ENCODE measurements at places on chromosomes 2 and 18. TPM values are rescaled to one million over a fixed set of nuclear protein-coding genes. Genes with fewer than 3 reads are reported as not detected.
A peak's percentile ranks its signal among the peaks of the same experiment; 100 is the strongest.

DNA sequence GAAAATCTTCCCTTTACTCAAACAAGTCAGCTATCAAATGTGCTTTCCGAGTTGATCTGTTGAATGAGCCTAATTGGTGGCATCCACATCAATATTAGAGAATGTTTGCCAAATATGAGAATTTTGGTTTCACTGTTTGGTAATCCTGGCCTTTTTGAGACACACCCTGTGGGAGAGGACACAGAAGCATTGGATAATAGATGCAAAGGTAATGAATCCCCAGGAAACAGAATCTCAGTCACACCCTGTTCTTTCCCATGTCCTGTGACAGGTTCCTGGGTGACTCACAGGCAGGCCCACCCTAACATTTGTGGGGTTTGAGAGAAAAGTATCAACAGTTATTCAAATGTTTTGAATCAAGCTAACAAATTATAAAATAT lies 99.8 kb upstream of the PELI1 start:
- no peak overlapping the region for H3K4me3 ChIP-seq
- no peak for DNase-seq
- no peak overlapping the region for H3K27ac ChIP-seq
- no peaks in the 10 kb centered on the region for H3K27me3 ChIP-seq

DNA sequence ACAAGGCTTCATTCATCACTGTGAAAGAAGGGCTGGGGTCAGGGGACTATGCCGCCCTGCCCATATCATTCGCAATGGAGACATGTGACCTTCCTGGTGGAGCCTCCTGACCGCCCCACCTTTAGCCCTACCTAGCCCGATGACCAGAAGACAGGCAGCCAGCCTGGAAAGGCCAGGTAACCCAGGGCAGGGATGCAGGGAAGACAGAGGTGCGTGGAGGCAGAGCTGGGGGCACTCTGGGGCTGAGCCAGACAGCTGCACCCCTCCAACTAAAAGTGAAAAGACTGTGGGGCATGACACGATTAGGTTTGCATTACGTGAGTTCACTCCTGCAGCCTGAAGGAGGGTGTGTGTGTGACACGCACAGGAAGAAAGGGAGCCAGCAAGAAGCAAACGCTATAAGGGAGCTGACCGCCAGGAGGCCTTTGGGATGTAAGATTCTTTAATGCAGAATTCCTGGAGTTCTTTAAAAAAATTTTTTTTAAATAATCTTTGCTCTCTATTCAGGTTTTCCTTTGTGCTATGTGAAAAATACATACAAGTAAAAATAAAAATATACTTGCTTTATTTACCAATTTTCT lies 3.7 kb upstream of the HES6 start:
- no peak overlapping the region for H3K27ac ChIP-seq
- no peak overlapping the region for H3K4me3 ChIP-seq
- H3K36me3 ChIP-seq: peaks cover 14% of the 10 kb centered on the region
- H3K27me3 ChIP-seq: peaks cover 12% of the 10 kb centered on the region
- DNase-seq: no peak

GRCh38 chr2:144660518-144661316 lies 140.8 kb upstream of the ZEB2 start:
- H3K27me3 ChIP-seq: no peaks in the 10 kb centered on the region
- no peaks in the 10 kb centered on the region for H3K36me3 ChIP-seq
- H3K4me3 ChIP-seq: no peak overlapping the region
- peaks cover 21% of the 10 kb centered on the region for H3K4me1 ChIP-seq
- no peak overlapping the region for H3K27ac ChIP-seq

GRCh38 chr2:241329669-241330615 lies 14.2 kb downstream of the SEPTIN2 start:
- peaks cover 35% of the 10 kb centered on the region for H3K36me3 ChIP-seq
- H3K27me3 ChIP-seq: no peaks in the 10 kb centered on the region
- no peak overlapping the region for H3K4me3 ChIP-seq
- DNase-seq: no peak
- peak overlapping the region; percentile 25 for H3K27ac ChIP-seq
- no peaks in the 10 kb centered on the region for H3K4me1 ChIP-seq

DNA sequence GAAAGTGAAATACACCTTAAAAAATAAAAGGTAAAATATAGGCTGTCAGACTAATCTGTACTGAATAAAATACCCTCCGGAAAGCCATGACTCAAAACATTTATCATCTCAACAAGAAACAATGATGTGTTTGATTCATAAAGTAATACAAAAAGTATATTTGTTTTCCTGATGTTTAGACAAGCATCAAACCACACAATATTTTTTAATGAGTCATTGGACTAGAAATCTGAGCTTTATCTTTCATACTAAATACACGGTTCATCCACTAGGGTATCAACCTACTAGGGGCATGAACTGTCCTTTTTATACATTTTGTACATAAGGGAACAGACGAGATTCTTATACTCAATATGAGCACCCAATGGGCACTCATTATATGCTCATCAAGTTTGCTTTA lies 31.3 kb downstream of the CD226 start:
- H3K4me1 ChIP-seq: no peaks in the 10 kb centered on the region
- H3K4me3 ChIP-seq: no peak overlapping the region
- peaks cover 4% of the 10 kb centered on the region for H3K27me3 ChIP-seq
- no peaks in the 10 kb centered on the region for H3K36me3 ChIP-seq
- DNase-seq: no peak

Gene SH3YL1
- 35.8 TPM for total RNA-seq

Gene CD8B2
- total RNA-seq: 0.05 TPM

Gene ADCYAP1
- total RNA-seq: 18.5 TPM

Gene IL1F10
- total RNA-seq: not detected

Gene RGPD8
- total RNA-seq: 11.8 TPM

Gene TTR
- total RNA-seq: not detected

Gene SPP2
- total RNA-seq: not detected

Gene SULT1C4
- 22.6 TPM for total RNA-seq

Gene ZNF804A
- 2.2 TPM for total RNA-seq
